ENCODE measurements at places on chromosomes 5 and 9. TPM values are rescaled to one million over a fixed set of nuclear protein-coding genes. Genes with fewer than 3 reads are reported as not detected.

- peak; percentile 13 for DNase-seq
These were observed 176.4 kb upstream of the PITX1 start for GRCh38 chr5:135210286-135211055.

GRCh38 chr5:71752441-71753190 lies 33.5 kb downstream of the CARTPT start:
- no peak for DNase-seq

GRCh38 chr9:20552874-20553557 lies 69.3 kb downstream of the MLLT3 start:
- no peak for DNase-seq

DNA sequence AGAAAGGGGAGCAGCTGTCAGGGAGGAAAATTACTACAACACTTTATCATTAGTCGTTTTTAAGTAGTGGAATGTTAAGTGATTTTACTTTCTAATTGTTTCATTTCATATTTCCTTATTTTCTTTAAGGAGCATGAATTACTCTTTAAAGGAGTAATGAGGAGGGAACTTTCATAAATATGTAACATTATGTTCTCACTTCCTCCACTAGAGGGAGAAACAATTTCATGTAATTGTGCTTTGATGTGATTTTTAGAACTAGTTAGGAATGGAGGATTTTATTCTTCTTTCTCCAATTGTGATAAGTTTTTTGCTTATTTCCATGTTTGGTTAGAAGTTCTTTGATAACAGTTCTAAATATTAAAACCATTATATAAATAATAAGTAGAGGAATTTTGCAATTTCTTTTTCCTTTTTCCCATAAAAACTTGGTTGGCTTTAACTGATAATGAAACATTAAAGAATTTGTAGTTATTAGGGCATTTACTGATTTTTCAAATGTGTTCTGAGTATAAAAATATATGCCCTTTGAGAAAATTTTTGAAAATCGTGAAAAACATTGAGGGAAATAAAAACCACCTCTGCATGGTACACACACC lies 25.6 kb downstream of the CEP78 start:
- no peak for DNase-seq

GRCh38 chr9:36102742-36103495 lies 33.6 kb upstream of the GLIPR2 start:
- peak; percentile 66 for DNase-seq

- no peak for DNase-seq
These were observed 416.1 kb upstream of the CTNND2 start for GRCh38 chr5:12320331-12320730.

- no peak for DNase-seq
These were observed 498 bp downstream of the ZNF367 start for GRCh38 chr9:96417661-96418082.

- no peak for DNase-seq
These were observed 613.4 kb downstream of the IRX1 start for GRCh38 chr5:4208996-4209395.

DNA sequence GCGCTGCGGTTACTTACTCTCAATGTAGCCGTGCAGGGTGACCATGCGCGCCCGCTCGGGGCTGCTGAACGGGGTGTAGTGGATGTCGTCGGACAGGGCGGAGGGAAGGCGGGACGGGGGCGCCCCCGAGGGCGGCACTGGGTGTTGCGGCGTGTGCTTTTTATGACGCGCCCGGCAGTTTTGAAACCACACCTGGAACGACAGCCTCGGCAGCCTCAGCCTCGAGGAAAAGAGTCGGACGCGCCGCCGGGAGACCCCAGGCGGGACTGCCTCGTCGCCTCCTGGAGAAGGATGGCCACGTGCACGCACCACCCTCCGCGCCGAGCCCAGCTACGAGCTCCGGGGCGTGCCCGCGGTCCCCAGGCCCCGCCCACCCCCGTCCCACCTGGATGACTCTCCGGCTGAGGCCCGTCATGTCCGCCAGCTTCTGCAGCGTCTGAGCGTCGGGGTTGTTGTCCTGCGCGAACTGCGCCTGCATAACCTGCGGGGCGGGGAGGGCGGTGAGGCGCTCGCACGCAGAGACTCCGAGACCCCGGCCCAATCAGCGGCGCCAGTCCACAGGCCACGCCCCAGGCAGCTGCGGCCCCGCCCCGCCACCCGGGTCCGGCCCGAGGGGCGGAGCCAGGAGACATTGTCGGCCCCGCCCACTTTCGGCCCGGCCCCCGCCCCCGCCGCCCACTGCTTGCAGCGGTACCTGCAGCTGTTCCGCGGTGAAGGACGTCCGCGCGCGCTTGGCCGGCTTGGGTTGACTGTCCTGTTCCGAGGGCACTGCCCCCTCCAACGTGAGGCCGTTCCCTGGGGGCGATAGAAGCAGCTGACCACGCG lies 15.0 kb downstream of the LHX6 start:
- no peak for DNase-seq

- no peak for DNase-seq
These were observed 10.1 kb downstream of the ACO1 start for GRCh38 chr9:32394381-32395049.

DNA sequence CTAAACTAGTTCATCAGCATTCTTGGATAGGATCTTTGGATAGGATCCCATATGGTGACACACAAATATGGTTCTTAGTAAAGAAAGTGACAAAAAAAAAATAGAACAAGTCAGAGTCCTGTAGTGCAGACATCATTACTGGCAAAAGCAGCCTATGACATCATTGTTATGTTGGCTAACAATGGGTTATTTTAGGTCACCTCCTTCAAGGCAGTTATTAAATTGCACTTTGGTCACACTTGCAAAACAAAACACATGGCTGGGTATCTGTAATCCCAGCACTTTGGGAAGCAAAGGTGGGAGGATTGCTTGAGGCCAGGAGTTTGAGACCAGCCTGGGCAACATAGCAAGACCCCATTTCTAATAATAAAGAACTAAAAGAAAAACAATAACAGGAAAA lies 185.9 kb downstream of the KIAA0825 start:
- DNase-seq: no peak

- DNase-seq: no peak
These were observed 59.7 kb downstream of the GNA14 start for GRCh38 chr9:77588271-77588937.

DNA sequence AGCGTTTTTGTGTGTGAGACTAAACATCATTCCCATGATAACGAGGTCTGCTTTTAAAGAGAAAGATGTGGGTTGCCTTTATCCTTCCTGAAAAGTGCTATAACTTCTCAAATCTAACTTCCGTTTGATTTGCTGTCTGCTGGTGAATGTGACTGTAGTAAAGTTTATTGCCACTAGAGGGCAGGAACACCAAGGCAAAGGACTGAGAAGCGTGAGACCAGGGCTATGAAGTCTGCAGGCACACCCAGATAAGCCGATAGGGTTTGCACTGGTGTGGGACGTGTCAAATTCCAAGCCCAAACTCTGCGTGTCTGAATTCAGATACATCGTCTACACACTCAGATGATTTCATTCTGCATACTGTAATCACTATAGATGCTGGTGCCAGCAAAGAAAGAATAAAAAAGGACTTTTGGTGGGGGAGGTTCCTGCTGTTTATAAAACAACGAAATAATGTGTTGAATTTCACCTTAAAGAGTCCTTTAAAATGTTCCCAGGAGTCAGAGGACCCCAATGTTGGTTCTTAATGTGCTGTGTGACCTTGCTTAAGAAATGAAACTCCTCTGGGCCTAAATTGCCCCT lies 87.2 kb downstream of the PTTG1 start:
- DNase-seq: peak; percentile 29

DNA sequence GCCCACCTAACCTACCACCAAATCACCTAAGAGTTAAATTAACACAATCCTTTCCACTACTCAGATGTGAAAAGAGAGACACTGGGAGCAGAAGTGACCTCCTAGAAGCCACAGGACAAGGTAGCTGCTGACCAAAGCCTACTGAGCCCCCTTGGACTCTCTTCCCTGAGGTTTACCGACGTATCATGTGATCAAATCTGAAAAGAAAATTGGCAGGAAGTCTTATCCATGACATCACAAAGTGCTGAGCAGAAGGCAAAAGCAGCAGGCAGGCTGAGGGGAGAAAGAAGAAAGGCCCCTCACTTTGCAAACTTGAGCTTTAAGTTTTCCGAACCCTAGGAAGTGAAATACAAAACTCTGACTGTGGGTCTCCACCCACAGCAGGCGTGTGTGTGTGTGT lies 11.1 kb downstream of the PRELID2 start:
- no peak for DNase-seq

- peak; percentile 58 for DNase-seq
These were observed 1.1 kb downstream of the NFIB start for GRCh38 chr9:14312719-14313377.

- DNase-seq: no peak
These were observed 20.4 kb downstream of the GOLPH3 start for GRCh38 chr5:32153723-32154122.

DNA sequence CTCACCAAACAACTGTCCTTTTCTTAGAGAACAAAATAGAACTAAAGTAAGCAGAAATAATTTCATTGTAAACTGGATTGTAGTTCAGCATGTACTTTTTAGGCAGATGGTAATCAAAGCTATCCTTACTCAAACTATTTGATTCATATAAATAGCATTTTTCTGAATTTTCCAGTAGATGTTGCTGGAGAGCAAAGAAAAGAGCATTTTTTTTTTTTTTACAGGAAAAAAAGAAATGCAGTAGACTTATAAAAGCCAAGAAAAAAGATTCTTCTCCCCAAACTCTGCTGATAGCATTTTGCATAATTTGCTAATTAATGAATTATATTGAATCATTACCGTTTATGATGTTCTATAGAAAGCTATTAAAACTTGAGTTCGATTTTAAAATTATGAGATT lies 715.3 kb upstream of the WWC1 start:
- no peak for DNase-seq

DNA sequence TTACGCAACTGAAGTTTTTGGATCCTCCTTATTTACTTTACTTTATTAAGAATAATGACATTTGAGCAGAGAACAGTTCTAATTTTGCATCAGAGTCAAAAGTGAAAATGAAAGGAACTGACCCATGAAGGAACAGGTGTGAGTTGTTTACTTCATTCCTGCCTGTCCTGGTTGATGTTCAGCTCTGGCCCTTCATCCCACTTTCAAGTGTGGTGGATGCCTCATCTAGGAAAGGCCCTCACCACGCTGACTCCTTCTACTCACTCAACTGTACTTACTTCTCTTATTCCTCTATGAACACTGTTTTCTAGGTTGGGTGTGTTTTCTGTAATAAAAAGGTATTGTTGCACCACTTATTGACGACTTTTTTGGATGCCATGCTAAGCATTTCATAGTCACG lies 61.8 kb upstream of the PLEKHG4B start:
- DNase-seq: no peak

DNA sequence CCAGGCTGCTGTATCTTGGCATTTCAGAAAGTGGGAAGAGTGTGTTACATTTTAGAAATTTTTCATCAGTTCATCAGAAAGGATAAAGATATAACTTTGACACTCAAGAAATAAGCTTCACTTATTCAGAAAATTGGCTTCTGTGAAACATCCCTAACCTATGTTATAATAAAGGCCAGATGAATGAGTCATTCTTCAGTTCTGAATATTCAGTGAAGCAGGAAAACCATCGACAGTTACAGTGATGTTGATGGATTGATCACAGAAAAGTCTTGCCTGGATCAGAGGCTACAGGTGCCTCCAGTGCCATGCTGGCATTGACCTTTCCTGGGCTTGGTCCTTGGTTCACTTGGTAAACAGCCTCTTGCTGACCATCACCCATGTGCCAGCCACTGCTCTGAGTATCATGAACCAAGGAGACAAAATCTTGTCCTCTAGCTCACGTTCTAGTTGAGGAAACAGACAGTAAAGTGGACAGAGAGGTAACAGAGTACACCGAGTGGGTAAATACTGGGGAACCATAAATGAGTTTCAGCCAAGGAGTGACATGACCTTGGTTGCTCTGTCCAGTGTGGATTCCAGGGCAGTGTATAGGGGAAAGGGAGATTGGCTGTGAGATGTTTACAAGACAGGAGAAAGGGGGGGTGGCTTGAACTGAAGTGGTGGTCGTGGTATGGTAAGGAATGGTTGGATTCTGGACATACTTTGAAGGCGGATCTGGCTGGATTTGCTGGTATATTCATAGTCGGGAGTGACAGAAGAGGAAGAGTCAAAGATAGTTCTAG lies 98.6 kb downstream of the AMBP start:
- DNase-seq: no peak

DNA sequence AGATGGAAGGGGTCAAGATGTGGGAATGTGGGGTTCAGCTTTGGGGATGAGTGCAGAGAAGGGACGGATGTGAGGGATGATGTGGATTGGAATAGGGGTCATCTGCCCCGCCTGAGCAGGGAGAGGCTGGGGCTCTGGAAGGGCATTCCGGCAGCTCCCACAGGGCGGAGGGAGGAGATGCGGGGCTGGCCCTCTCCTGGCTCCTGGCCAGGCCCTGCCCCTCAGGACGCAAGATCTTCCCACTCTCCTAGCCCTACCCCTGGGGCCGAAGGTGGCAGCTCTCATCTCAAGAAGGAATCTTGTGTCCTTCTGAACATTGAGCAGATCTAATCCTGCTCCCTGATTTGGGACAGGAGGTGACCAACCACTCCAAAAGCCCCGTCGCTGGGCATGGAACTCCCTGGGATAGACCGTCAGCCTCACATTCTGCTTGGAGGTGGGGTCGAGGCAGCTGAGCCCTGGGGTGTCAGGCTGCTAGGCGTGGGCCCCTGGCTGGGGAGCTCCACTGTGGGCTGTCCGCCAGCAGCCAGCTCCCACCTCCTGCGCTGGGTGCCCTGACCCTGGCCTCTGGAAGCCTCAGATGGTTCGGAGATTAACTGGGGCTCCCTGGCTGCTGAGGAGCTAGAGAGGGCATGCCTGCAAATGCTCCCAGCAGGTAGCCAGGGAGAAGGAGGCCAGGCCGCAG lies 125.2 kb downstream of the ZNF354C start:
- no peak for DNase-seq

DNA sequence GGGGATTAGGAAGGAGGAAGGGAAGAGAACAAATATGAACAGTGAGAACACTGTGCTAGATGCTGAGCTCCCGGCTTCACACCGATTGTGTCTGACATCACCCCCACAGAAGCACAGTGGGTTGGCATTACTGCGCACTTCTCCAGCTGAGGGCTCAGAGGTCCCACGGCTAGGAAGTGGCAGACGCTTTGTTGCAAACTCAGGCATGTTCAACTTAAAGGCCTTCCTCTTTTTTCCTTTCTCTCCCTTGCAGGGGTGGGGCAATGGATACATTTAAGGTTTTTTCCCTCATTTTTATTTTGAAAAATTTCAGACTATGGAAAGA lies 15.5 kb upstream of the SHB start:
- DNase-seq: no peak

DNA sequence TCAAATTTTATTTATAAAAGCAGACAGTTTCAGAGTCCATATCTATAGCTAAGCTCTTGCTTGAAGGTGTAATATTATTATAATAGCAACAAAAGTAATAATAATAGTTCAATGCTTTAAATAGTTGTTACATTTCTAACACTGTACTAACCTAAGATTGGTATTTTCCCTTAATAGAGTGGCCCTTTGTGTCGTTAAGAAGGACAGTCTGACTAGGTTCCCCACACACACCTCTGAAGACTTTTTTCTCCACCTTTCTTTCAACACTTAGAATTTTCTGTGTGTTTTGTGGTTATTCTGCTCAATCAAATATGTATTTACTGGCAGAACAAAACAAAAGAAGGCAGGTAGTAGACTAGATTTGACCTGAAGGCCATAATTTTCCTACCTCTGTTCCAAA lies 223.2 kb upstream of the ACO1 start:
- DNase-seq: no peak

GRCh38 chr5:124701873-124702425 lies 44.5 kb downstream of the ZNF608 start:
- no peak for DNase-seq

The ADAMTSL2 gene
- total RNA-seq: 0.33 TPM

The FCN1 gene
- total RNA-seq: 2.9 TPM

The INIP gene
- total RNA-seq: 21.0 TPM

The MELK gene
- total RNA-seq: not detected

The SNCAIP gene
- 15.4 TPM for total RNA-seq

The ACOT12 gene
- not detected for total RNA-seq

The PCDHB5 gene
- 9.8 TPM for total RNA-seq

The ZNF608 gene
- total RNA-seq: 82.1 TPM

The DTWD2 gene
- 14.1 TPM for total RNA-seq
